Stimulated activated CD8-positive, alpha-beta memory T cell treated with anti-CD3 and anti-CD28 coated beads, Interleukin-7, amount 100 ng/mL, for 1 hour (primary cell): ENCODE measurements at places on chromosomes 5 and 9.

DNA sequence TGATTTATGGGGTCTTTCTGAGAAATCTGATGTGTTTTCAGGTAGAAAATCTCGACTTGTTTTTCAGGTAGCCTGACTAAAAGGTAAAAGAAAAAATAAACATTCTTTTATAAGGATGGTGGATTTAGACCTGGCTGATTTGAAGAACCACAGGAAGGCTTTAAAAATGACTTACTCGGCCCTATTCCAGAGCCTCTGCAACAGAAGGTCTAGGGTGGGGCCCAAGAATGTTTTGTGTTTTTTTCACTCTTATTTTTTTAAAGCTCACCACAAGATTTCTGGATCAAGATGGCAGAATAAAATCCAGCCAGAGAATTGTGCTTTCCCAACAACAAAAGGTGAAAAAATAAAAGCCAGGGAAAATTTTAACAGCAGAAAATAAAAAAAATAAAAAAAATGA is 59.1 kb downstream of the FNBP1 start:
- DNase-seq, result no peak

GRCh38 chr9:80796632-80797031 is 892.7 kb downstream of the TLE1 start:
- no peak for DNase-seq

DNA sequence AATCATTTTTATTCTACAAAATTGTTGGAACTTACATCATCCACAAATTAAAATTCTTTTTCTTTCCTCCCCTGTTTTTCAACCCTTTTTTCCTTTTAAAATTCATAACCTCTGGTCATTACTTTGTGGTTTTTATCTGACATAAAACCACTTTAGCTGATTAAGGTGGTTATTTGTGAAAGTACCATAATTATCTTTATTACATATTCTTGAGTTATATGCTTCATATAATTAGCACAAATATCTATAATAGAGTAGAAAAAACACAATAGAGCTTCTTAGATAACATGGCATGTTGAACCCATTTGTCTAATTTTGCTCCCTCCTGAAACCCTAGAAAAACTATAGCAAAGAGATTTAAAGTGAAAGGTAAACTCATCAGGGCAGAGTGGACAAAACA is 22.9 kb upstream of the PPIC start:
- no peak for DNase-seq

GRCh38 chr5:62340392-62340791 is 34.4 kb downstream of the KIF2A start:
- DNase-seq, result no peak

GRCh38 chr9:110255463-110256379 is 586 bp downstream of the TXN start:
- DNase-seq, result no peak

GRCh38 chr5:140678993-140679392 is 5.6 kb upstream of the DND1 start:
- no peak for DNase-seq

GRCh38 chr5:149456597-149457392 is 77.7 kb upstream of the IL17B start:
- DNase-seq, result no peak

DNA sequence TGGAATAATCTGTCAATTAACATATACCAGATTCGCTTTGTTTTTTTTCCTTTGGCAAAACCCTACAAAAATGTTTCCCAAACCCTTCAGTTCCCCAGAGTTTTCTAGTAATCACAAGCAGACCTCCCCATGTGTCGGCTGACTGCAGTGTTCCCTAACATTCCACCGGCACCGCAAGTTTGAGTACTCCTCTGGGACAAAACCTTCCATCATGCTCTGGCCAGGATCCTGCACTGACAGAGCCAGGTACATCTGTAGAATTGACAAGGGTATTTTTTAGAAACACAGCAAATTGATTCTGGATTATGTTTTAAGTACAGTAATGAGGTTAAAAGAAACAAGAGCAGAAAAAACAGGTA is 174.7 kb downstream of the GAS1 start:
- no peak for DNase-seq

DNA sequence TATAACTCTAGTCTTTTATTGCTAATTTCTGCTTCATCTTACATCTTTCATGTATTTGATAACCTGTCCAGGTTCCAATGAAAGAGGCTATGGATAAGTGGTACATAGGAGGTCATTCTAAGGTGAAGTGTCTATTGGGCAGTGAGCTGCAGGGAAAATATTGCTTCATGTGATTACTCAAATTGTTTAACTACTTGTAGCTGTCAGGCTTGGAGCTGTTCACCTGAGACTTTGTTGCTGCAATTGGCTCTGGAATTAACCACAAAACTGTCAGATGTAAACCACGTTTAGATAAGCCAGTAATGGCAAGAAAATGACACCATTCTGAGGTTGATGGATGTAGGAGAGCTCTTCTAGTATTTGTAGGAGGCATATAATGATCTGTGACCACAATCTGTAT is 26.0 kb downstream of the ADAMTSL1 start:
- no peak for DNase-seq

GRCh38 chr5:154863291-154864080 is 5.1 kb downstream of the CNOT8 start:
- no peak for DNase-seq

DNA sequence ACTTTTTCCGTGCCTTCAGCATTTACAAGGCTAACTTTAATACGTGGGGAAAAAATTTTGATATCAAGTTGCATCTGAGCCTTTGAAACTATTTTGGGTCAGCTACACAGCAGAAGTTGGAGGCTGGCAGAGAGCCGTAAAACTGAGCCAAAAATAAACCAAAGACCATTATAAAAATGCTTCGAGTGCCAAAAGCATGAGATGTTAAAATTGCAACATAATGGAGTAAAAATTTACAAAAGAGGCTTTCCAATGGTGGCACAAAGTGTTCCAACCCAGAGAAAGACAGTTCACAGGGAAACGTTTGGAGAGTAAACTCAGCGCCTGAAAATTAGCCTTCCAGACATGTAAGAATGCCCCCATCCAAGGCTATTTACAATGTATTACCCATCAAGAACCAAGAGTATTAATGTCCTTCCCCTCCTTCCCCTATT is 190.3 kb downstream of the TLE1 start:
- no peak for DNase-seq

- no peak for DNase-seq
Measured at GRCh38 chr5:132865668-132866341, 464 bp downstream of the GDF9 start.

DNA sequence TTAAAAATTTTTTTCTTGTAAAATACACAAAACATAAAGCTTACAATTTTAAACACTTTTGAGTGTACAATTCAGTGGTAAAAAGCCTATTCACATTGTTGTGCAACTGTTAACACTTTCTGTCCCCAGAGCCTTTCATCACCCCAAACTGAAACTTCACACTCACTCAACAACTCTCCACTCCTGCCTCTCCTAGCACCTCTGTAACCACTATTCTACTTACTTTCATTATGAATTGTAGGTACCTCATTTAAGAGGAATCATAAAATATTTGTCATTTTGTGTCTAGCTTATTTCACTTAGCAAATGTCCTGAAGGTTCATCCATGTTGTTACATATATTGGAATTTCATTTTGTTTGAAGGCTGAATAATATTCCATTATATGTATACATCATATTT is 4.3 kb upstream of the ZNF510 start:
- DNase-seq, result no peak
